Stimulated activated CD4-positive, alpha-beta T cell treated with anti-CD3 and anti-CD28 coated beads, Interleukin-15, amount 100 ng/mL, for 48 hours (primary cell): ENCODE measurements at places on chromosomes 12 and 14.

- DNase-seq = no peak
These were observed 208.1 kb downstream of the PTPRO start for GRCh38 chr12:15530361-15530760.

DNA sequence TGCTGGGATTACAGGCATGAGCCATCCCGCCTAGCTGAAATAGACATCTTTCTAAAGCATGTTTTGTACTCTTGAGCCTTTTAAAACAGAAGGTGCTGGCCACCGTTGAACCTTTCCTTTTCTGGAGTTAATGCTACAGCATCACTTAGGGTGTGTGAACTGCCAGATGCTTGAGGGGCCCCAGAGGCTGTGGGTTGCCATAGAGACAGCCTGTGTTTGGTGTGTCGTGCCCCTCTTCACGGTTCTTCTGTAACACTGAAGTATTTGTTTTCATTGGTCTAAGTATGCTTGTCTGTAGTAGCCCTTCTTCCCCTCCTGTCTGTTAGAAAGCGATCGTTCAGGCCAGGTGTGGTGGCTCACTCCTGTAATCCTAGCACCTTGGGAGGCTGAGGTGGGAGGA, 30.8 kb downstream of the PLEKHG3 start:
- no peak for DNase-seq

DNA sequence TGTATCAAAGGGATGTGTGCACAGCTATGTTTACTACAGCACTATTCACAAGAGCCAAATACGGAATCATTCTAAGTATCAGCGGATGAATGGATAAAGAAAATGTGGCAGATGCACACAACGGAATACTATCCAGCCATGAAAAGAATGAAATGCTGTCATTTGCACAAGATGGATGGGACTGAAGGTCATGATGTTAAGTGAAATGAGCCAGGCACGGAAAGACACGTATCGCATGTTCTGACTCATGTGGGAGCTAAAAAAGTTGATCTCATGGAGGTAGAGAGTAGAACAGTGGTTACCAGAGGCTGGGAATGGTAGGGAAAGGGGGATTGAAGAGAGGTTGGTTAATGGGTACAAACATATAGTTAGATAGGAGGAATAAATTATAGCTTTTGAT, 25.9 kb upstream of the ISM2 start:
- no peak for DNase-seq

DNA sequence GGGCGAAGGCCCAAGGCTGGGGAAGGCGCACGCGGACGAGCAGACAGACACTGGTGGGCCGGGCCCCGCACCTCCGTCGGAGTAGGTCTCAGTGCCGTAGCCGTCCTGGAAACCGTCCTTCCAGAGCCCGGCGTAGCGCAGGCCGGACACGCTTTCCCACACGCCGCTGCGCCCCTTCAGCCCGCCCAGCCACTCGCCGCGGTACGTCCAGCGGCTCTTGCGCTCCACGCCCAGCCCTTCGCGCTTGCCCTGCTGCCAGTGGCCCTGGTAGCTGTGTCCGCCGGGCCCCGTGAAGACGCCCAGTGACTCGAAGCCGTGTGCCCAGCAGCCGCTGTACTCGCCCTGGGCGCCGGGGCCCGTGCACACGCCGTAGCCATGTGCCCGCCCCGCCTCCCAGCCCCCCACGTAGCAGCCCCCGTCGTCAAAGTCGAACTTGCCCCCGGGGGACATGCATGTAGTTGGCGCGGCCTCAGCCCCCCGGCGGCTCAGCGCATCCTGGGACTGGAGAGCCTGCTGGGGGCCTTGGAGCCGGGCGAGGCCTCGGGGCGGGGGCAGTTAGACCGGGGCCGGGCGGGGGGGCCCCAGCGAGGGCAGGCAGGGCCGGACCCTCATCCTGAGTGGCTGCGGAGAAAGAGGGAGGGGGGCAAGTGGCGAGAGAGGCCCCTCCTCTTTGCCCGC, 1.4 kb downstream of the JPH4 start:
- DNase-seq = no peak

DNA sequence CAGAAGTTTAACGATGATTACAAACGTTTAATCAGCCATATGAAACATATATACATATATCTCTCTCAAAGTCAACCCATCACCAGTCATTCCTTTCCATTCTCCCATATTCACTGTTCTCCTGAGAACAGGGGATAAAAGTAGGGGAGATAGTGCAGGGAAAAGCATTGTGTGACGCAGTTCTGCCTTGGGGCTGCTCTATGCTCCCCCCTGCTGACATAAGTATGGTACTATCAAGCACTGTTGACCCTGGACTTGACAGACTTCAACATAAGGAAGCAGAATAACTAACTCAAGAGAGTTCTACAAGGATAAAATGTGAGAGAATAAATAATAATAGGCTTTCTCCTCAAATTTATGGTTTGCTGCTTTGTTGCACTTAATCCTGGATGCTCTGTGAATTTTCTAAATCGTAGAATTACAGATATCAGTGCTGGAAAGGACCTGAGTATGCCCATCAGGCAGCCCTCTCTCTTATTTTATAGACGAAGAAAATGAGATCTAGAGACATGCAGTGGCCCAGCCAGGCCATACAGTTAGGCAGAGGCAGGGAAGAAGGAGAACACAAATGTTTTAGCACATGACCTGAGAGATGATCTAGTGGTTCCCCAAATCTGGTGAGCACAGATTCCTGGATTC, 87.2 kb downstream of the SCN8A start:
- no peak for DNase-seq

GRCh38 chr12:94676922-94677321, 26.6 kb upstream of the TMCC3 start:
- no peak for DNase-seq

GRCh38 chr12:96326628-96327227, 73.5 kb downstream of the CDK17 start:
- no peak for DNase-seq

DNA sequence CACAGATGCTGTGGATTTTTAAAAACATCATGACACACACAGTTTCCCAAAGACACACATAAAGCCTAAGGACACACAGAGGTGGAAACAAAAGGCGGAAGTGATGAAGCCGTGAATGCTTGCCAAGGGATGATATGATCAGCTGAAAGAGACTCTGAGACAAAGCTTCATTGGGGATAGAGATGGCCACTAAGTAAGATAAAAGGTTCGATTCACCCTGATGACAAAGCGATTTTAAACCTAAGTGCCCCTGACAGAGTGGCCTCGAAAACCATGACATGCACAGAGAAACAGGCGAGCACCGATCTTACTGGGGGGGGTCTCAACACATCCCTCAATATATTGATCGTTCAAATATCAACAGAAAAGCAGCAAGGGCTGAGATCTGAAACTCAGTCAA, 20.3 kb upstream of the EIF5 start:
- DNase-seq = no peak

GRCh38 chr12:32569259-32569658, 109.8 kb upstream of the DNM1L start:
- DNase-seq = no peak

DNA sequence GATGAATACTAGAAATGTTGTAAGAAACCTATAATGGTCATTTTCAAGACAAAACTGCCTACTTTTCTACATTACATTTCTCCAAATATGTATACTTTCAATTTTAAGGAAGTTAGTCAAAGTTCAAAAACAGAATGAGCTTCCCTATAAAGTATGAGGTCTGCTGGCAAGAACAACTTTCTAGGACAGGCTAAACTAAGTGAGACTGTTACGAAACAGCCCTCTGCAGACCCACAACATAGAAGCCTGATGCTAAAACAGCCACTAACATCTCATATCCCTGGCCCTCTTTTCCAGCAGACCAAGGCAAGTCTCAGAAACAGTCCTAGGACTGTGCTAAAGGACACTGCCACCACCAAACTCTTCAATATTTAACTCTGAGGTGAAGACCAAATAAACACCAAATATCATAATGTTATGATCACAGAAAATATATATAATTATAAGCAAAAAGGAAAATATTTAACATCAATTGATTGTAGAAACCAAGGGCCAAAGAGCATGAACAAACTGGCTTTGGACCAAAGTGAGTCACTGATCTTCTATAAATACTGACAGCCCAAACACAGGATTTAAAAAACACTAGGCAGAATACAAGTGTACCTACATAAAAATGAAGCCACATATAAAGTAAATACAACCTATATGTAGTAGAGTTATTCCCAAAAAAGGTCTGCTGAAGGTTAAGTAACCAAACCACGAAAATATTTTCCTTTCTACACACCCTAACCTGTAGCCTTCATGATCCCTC, 27.7 kb downstream of the PPP4R3A start:
- no peak for DNase-seq

- DNase-seq = no peak
These were observed 64.7 kb upstream of the ATF1 start for GRCh38 chr12:50699154-50699553.

GRCh38 chr12:124523071-124523470, 44.3 kb downstream of the NCOR2 start:
- peak; percentile 10 for DNase-seq

- DNase-seq = no peak
These were observed 120.8 kb downstream of the CHST11 start for GRCh38 chr12:104577581-104577981.

DNA sequence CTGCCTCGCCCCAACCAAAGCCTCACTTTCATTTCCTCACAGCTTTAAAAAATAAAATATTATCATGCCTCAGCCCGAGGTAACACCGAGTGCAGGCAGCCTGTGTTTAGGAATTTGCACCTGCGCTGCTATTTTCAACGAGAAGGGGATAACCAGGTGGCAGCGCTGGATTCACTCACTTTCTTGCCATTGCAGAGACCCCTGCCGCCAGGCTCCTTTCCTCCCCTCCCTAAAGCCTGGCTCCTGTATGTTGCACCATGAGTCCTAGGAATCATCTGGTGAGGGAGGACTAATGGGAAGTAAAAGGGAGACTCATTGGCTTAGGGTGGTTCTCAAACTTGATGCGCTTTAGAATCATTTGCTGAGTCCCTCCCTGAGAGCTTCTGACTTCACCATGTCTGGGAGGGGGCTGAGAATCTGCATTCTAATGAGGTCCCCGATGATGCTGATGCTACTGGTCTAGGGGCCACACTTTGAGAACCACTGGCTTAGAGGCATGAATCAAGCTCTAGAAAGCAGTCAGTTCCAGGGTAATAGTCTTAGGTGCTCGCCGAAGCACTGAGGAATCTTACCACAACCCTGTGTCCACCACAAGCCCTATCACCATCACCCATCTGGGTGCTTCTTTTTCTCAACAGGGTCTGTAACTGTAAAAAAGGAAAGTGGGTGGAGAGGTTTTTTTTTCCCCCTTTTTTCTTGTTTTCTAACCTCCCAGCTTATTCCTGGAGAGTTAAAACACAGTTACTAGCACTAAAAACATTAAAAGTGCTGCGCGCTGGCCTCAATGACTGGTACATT, 83.8 kb downstream of the SLC38A1 start:
- no peak for DNase-seq

- DNase-seq = no peak
These were observed 14.0 kb upstream of the CD9 start for GRCh38 chr12:6185961-6186827.

GRCh38 chr12:71876137-71876799, 36.7 kb downstream of the TBC1D15 start:
- no peak for DNase-seq

DNA sequence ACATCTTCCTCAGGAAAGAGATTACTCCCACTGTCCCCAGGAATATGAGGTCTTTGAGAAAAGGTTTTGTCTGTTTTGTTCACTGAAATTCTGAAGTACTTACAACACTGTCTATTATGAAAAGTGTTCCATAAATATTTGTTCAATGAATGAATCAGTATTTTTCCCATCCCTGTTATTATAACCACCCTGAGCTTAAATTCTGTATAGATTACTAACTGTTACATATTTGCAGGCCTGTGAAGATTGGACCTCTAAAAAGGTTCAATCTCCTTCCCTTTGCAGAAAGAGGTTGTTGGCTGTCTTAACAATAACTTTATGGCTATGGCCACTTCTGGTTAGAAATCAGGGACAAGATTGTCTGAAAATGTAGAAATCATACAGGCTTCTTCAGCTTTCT, 174.5 kb upstream of the NPAS3 start:
- DNase-seq = no peak

DNA sequence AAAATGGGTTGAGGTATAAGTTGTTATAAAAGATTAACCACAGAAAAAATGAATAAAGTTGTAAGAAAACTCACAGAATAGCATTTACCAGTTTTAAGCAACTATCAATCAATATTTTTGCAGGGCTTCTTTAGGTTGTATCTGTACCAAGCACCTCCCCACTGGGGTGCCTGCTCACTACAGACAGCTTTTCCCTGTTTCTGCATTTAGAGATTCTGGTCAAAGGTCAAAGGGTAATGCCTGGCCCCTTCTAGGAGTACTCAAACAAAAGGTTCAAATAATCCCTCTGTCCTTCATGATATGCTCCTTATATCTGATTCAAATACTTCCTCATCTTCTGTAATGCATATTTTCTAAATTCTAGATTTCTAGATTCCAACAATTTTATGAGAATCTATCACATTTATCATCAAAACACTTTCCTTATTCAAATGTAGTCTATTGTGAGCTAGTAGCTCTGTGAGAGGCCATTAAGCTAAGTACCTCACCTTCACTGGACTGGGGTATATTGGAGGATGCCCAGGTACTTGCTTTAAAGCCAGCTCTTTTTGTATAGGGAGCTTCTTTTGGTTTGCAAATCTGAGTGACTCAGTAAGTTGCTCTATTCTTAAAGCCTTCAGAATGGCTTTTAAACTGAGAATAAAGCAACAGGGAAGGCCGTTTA, 120.7 kb upstream of the PTPRB start:
- DNase-seq = no peak

DNA sequence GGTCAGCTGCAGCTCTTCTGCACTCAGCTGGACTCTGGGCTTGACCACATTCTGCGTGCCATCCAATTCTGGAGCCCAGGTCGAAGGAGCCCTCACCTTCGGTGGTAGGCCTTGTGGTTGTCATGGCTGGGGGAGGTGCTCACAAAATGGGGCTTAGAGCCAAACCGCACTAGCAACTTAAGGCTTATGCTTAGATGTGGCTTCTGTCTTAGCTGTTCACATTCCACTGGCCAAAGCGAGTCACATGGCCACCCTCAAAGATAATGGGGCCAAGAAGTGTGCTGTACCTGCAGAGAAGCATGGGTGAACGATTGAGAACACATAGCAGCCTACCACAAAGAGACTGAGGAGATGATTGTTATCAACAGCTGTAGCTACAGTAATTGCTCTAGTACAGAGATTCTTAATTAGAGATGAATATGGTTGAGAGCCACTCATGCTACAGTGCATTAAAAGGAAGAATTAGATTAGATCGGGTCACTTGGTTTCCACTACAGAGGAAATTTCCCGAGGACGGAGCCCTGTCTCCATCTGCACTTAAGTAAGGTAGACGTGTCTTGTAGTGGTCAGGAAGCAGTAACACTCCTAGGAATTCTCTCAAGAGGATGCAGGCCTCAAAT, 334.6 kb upstream of the FKBP4 start:
- DNase-seq = no peak

DNA sequence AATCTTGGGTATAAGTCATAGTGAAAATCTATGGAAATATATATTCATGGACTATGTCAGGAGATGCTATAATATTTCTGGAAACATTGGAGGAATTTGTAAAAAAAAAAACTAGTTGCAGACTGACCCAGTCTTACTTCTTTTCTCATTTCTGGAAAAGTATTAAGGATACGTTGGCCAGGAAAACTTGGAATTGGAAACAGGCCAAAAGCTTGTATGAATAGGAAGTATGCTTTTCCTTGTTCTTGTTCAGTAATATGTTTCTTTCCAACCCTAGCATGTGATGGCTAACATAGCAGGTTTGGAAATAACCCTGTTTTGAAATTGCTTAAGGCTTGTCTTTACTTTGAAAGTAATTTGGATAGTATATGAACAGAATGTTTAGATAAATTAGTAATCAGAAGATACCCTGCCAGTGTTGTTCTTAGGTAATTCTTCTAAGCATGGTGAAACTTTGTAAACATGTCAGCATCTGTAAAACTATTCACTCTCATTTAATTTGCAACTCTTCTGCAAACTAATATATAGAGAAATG, 316.2 kb downstream of the NPAS3 start:
- DNase-seq = no peak

- no peak for DNase-seq
These were observed 771 bp upstream of the AVPR1A start for GRCh38 chr12:63151623-63152320.
